ENCODE measurements at places on chromosomes 12 and 14. TPM values are rescaled to one million over a fixed set of nuclear protein-coding genes. Genes with fewer than 3 reads are reported as not detected.
A peak's percentile ranks its signal among the peaks of the same experiment; 100 is the strongest.

RFLNA gene
- not detected for total RNA-seq

SERPINA12 gene
- not detected for total RNA-seq

DGKA gene
- total RNA-seq, result 58.3 TPM

DNA sequence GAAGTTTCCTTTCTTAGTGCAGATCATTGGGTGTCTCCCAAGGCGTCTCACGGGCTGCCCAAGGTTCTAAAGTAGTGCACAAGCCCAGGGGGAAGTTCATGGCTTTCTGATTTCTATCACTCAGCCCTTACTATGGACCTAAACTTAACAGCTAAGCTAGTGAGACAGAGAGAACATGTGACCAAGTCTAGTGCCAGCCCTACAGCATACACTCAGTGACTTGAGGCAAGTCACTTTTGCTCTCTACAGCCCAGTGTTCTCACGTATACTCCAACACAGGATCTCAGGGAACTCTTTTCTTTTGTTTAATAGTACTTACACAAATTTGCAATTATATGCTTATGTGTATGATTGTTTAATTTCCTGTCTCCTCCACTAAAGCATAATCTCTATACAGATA is 48.6 kb downstream of the NKX2-1 start:
- DNase-seq, result no peak

ADAM21 gene
- 0.98 TPM for total RNA-seq

- DNase-seq, result no peak
Measured at GRCh38 chr14:64074961-64075612, 219.1 kb downstream of the ESR2 start.

- DNase-seq, result no peak
Measured at GRCh38 chr12:50787618-50788017, 23.7 kb downstream of the ATF1 start.

DNA sequence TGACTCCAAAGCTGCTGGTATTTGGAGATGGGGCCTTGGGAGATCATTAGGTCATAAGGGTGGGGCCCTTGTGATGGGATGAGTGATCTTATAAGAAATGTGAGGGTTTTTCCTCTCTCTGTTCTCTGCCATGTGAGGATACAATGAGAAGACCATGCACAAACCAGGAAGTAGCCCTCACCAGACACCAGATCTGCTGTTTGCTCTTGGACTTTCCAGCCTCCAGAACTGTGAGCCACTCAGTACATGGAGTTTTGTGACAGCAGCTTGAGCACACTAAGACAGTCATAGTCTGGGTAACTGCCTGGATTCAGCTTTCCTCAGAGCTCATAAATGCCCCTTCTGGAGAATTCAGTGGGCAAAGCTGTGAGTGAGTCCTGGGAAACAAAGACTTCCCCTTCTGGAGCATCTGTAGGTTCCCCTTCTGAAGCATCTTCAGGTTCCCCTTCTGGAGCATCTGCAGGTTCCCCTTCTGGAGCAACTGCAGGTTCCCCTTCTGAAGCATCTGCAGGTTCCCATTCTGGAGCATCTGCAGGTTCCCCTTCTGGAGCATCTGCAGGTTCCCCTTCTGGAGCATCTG is 11.0 kb upstream of the PPP4R3A start:
- DNase-seq, result no peak

NTF3 gene
- total RNA-seq, result not detected

GRCh38 chr14:57960946-57961785 is 95.3 kb upstream of the SLC35F4 start:
- no peak for DNase-seq

DNA sequence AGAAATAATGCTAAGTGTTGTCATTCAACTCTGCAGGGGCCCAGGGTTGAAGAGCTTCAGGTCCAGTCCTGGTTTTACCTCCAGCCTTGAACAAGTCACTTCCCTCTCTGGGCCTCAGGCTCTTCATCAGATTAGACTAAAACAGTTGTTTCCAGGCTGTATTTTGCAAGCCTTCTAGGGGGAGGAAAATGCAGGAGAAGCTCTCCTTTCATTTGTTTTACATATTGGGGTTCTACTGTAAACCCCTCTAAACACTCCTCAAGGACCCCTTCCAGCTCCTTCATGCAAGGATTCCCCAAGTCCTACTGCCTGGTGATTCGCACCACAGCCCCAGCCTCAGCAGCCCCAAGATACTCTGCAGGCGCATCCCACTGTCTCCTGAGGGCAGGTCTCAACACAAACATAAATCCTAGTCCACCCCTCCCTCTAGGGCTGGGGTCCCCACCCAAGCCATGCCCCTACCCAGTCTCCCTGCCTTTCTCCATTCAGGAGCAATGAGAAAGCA is 2.7 kb downstream of the SDR9C7 start:
- peak; percentile 19 for DNase-seq

- DNase-seq, result no peak
Measured at GRCh38 chr14:38745861-38746260, 357.2 kb downstream of the SEC23A start.
